Uterus (tissue), 4 donors: ENCODE measurements at places on chromosomes 16 and 17. TPM values are rescaled to one million over a fixed set of nuclear protein-coding genes. Genes with fewer than 3 reads are reported as not detected.

GRCh38 chr16:894841-895240 lies 75.9 kb downstream of the LMF1 start:
- no peak for DNase-seq

GRCh38 chr16:10920726-10921427 lies 21.4 kb downstream of the DEXI start:
- DNase-seq: no peak

DNA sequence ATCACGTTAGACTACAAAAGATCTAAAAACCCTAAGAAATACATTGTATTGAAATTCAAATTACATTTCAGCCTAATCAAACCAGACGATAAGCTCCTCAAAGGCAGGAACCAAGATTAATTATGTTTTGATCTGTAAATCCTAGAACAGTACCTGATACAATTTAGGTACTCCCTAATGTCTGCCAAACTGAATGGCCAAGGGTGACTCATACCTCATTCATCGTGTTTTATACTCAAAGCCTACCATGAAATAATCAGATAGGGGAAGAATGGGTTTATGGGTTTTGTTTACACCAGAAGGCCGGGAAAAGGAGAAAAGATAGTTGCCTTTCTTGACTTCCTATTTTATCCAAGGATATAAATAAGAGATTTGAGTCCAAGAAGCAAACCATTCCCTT lies 19.3 kb downstream of the MMD start:
- no peak for DNase-seq

GRCh38 chr17:19755821-19756510 lies 7.9 kb upstream of the ALDH3A1 start:
- DNase-seq: no peak

DNA sequence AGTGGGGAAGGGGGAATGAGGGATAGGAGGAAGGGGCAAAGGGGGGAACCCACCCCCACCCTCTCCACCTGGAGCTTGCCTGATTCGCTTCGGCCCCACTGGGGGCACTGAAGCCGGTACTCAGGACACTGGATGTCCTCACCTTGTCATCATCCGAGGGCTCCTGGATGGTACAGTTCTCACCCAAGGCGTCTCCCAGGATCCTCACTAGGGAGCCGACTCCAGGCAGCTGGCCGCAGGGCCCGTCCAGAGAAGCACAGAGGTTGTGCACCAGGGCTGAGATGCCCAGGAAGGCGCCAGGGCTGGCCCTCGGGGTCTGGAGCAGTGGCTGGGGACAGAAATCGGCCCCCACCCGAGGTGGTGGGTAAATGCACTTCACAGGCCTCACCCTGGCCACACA lies 92.3 kb downstream of the LITAF start:
- no peak for DNase-seq

Gene EMC8
- total RNA-seq: 12.4 TPM

Gene TBX4
- not detected for total RNA-seq

Gene DHRS7C
- total RNA-seq: not detected

Gene CLDN6
- total RNA-seq: not detected

Gene GPT2
- total RNA-seq: 11.0 TPM
